ENCODE measurements at places on chromosomes 5 and 9.
A peak's percentile ranks its signal among the peaks of the same experiment; 100 is the strongest.

DNA sequence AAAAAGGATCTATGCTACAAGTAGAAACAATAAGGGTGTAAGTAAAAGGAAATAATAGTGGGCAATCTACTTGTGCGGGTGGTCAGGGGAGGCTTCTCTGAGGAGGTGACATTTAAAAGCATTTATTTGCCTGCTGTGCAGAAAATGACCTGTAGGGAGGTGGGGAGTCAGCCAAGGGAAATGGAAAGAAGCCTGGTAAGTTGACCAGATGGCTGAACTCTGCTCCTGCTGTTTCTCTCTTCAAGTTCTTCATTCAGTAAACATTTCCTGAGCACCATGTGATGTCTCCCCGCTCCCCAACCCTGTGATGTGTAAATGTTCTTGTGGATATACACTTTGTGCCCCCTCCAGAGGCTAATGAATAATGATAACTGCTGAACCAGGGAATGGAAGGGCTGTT, 9.9 kb upstream of the SPIN1 start:
- peak; percentile 11 for DNase-seq

DNA sequence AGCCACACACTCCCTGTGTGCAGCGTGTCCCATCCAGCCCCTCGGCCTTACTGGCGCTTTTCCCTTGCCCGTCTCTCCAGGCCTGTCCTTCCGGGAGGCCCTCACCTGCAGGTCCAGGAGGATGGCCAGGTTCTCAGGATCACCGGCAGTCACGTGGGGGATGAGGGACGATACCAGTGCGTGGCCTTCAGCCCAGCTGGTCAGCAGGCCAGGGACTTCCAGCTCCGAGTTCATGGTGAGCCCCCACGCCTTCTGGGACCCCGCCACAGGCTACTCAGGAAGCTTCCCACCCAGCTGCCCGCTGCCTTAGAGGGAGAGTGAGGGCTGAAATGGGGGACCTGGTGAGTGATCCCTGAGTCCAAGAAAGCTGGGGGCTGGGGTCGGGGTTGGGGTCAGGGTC, 85.8 kb downstream of the HMCN2 start:
- no peak for DNase-seq

DNA sequence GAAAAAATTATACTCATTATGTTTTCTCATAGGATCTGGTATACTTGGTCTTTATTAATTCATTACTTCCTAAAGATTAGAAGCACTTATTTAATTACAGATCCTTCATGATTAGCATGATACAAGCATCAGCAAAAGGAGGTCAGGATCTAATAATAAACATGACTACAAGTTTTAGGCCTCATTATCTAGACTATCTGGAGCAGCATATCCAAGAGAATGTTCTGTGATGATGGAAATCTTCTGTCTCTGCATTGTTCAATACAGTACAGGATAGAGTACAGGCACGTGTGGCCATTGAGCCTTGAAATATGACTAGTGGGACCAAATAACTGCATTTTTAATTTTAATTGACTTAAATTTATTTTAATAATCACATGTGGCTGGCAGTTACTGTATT, 21.2 kb downstream of the SETX start:
- no peak for DNase-seq

DNA sequence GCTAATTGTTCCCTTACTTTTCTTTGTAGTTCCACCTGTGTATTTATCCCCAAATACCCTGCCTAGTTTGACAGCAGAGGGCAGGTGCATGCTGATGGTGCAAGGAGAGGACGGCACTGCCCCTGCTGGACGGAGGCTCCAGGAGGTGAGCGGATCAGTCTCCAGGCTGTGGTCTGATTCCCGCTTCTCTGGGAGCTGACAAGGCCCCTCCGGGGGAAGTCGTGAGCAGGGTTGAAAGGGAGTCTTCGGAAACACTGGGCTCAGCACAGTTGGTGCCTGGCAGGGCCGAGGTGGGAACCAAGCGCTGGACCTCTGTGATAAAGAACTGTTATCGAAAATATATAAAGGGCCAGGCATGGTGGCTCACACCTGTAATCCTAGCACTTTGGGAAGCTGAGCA, 52.9 kb downstream of the RASGEF1C start:
- DNase-seq = no peak

DNA sequence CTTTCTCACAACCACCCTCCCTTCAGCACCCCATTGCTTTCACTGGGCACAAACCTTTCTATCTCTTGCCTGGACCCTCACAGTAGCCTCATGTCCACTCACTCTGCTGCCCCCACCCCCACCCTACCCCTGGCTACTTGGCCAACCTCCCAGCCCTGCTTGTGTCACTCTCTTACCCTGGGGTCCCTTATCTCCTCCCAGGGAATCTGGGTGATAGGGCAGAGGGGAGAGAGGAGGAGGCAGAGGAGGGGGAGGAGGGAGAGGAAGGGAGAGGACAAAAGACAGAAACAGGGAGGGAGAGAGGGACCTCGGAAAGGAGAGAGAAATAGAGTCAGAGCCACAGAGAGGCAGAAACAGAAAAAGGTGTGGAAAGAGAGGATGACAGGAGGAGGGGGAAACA, 25.0 kb upstream of the KIF12 start:
- no peak for DNase-seq

DNA sequence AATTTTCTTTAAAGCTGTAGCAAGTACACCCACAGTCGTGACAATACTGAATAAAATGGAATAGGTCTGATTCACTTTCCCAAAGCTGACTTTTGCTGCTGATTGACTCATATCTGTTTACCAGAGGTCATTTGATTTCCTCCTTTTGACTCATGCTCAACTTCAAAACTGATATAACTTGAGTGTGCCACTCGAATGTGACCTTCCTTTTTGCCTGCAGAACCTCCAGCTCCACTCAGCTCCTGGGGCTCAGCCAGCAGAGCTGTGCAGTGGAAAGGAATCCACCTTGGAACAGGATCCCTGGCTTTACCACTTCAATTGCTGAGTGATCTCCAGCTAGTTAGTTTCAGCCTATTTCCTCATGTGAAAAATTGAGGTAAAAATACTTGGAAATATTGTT, 84.1 kb downstream of the FEM1C start:
- DNase-seq = peak; percentile 57

DNA sequence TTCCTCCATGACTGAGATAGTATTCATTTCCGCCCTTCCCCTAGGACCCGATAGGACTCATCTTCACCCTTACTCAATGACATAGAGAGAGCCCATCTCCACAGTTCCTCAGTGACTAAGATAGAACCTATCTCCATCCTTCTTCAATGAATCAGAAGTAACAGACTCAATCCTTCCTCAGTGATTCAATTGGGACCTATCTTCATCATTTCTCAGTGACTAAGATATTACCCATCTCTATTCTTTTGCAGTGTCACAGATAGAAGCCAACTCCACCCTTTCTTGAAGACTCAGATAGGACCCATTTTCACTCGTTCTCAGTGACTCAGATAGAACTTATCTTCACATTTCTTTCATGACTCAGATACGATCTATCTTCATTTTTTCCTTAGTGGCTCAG, 164.6 kb downstream of the FBXO4 start:
- DNase-seq = no peak

DNA sequence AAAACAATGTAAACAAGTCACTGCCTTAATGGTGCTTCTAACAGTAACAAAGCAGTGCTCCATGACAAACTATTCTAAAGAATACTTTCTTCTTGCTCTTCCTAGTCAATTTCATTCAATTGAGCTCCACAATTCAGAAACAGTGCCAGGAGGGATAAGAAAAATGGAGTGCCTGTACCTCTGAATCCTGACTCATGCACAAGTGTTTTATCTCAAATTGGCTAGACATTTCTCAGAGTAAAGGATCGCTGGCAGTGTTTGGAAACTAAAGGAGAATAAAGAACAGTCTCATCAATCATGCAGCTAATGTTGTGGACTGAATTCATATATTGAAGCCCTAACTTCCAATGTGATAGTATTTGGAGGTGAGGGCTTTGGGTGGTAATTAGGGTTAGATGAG, 27.6 kb downstream of the SLC25A51 start:
- peak; percentile 47 for DNase-seq

DNA sequence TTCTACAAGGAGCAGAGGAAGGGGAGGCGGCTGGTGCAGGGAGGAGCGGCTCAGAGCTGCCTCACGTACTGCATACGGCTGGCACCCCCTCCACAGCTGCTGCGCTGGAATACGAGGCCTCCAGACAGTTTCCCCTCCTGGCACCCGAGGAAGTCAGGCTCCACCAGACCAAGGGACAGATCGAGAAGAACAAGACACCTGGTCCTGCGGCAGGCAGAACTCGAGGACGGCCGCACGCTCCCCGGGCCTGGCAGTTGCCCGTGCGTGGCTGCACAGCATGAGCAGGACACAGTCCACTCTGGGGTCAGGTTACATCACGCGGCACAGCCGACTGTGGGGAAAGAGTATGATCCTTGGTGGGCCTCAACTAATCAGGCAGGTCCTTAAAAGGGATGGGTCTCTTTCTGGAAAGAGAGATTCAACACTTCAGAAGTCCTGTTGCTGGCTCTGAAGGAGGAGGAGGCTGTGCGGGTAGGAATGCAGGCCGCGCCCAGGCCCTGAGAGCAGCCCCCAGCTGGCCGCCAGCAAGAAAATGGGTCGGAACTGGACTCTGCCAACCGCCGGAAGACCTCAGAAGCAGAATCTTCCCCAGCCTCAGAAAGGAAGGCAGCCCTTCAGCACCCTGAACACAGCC, 11.6 kb downstream of the UBAC1 start:
- DNase-seq = no peak

GRCh38 chr5:123460296-123460729, 37.1 kb upstream of the CEP120 start:
- peak; percentile 46 for DNase-seq

DNA sequence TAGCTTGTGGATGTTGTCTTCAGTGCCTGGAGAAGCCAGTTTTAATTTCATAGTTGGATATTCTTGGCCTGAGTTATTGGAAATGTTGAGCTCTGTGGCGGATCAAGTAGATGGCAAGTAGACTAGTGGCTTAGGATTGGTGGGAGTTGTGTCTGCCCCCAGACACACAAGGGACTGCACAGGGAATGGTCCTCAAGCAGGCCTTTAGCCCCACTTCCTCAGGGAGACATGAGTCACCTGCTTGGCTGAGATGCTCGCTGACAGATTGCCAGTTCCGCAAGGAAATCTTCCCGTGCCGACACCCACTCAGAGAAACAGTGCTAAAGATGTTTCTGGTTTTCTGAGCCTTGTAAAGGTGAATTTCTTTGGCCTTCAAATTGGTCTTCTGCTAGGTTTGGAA, 18.8 kb upstream of the CATSPER3 start:
- DNase-seq = peak; percentile 63

DNA sequence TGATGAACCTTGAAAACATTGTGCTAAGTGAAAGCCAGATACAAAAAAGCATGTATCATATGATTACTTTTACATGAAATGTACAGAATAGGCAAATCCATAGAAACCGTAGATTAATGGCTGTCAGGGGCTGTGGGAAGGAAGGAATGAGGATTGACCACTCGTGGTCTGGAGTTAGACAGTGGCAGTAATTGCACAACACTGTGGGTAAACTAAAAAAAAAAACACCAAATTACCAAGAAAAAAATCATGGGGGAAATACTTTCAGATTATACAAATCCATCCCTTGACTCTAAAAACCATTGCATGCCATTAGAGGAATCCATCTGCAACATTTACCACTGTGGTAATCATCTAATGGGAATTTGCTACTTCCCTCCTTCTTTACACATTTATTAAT, 140.0 kb downstream of the SIL1 start:
- peak; percentile 51 for DNase-seq

GRCh38 chr9:114338187-114338586, 8.5 kb downstream of the ORM2 start:
- no peak for DNase-seq

DNA sequence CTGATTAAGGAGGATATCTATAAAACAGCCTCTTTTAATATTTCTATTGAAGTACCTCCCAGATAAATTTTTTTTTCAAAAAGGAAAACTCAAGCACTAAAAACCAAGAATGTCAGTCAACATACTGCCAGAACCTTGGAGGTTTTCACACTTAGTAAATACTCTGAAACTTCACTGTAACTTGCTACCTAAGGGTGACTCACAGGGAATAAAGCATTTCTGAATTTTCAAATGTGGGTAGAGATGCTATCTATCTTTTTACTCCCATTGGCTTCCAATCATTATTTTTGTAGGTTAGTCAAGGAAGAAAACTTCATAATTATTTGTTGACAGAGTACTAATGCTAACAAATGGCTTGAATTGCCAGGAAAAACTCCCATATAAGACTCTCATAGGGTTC, 46.1 kb downstream of the SLC25A46 start:
- DNase-seq = no peak

- DNase-seq = peak; percentile 82
Measured at GRCh38 chr9:92634712-92635605, 35.0 kb downstream of the IPPK start.

DNA sequence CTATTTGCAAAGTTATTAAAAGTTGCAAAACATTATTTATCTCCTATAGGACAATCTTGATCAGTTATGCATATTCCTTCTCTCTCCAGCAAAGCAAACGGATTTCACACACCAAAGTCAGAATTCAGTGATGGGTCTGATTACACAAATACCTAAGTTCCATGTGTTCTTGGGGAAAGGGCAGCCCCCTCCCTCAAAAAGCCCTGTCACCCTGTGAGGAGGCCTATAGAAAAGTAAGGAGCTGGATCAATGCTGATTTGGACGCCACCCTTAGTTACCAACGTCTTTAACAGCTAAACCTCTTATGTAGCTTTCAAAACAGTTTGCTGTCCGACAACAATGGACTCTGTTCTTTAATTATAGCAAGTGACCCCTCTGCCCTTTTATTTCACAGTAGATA, 6.4 kb downstream of the ZNF608 start:
- DNase-seq = no peak

DNA sequence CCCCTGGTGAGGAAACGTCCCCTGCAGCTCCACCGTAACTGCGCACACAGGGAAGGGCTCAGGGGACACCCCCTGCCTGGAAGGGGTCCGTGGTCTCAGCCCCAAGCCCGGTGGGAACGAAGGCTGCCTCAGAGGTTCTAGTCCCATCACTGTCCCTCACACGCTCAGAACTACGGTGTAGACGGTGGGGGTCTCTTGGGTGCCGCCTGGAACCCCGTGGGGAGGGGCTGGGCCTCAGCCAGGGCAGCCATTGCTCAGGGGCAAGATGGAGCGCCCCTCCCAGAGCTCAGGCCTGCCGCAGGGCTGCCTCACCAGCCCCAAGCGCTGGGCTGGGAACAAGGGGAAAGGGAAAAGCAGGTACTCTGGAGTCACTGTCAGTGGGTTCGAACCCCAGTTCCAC, 2.9 kb downstream of the AGPAT2 start:
- no peak for DNase-seq

GRCh38 chr9:131320031-131320685, 30.6 kb downstream of the PLPP7 start:
- no peak for DNase-seq
